Activated naive CD4-positive, alpha-beta T cell treated with anti-CD3 and anti-CD28 coated beads, Interleukin-2, amount 50 U/mL, for 72 hours (primary cell): ENCODE measurements at places on chromosomes 5 and 9. TPM values are rescaled to one million over a fixed set of nuclear protein-coding genes. Genes with fewer than 3 reads are reported as not detected.
A peak's percentile ranks its signal among the peaks of the same experiment; 100 is the strongest.

DNA sequence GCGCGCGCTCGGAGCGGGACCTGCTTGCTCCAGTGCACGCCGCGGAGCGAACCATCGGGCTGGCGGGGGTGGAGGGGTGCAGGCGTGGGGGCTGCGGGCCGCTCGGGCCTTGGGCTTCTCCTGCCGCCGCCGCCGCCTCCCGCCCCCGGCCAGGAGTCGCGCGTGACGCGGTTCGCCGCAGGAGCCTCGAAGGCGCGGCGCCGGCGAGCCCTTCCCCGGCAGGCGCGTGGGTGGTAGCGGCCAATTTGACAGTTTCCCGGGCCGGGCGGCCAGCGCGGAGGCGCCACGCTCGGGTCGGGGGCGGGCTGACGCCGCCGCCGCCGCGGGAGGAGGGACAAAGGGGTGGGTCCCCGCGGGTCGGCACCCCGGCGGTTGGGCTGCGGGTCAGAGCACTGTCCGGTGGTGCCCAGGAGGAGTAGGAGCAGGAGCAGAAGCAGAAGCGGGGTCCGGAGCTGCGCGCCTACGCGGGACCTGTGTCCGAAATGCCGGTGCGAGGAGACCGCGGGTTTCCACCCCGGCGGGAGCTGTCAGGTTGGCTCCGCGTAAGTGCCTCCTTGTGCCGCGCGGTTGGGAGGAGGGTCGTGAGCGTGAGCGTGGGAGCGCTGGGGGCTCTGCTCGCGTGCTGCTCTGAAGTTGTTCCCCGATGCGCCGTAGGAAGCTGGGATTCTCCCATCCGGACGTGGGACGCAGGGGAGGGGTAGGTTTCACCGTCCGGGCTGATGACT, at the start of gene TJP2:
Gene TJP2 (plus strand): TSS at position 387 of the 725 bp plus-strand sequence. CDS start 96 bp downstream, at position 483.
- DNase-seq: peak; percentile 56

GRCh38 chr5:152995214-152995725, 495.2 kb upstream of the GRIA1 start:
- no peak for DNase-seq

The FLT4 gene
- 0.98 TPM for total RNA-seq

The NDUFS4 gene
- 60.6 TPM for total RNA-seq

- peak; percentile 82 for DNase-seq
These were observed at the start of gene LPCAT1 for GRCh38 chr5:1523793-1524480. TSS of gene LPCAT1 (minus strand) at chr5:1523960. CDS start at chr5:1523844, 116 bp downstream.

GRCh38 chr5:91025449-91025848, 357.7 kb downstream of the ARRDC3 start:
- no peak for DNase-seq

GRCh38 chr9:134937164-134937555, 19.4 kb upstream of the FCN1 start:
- no peak for DNase-seq

DNA sequence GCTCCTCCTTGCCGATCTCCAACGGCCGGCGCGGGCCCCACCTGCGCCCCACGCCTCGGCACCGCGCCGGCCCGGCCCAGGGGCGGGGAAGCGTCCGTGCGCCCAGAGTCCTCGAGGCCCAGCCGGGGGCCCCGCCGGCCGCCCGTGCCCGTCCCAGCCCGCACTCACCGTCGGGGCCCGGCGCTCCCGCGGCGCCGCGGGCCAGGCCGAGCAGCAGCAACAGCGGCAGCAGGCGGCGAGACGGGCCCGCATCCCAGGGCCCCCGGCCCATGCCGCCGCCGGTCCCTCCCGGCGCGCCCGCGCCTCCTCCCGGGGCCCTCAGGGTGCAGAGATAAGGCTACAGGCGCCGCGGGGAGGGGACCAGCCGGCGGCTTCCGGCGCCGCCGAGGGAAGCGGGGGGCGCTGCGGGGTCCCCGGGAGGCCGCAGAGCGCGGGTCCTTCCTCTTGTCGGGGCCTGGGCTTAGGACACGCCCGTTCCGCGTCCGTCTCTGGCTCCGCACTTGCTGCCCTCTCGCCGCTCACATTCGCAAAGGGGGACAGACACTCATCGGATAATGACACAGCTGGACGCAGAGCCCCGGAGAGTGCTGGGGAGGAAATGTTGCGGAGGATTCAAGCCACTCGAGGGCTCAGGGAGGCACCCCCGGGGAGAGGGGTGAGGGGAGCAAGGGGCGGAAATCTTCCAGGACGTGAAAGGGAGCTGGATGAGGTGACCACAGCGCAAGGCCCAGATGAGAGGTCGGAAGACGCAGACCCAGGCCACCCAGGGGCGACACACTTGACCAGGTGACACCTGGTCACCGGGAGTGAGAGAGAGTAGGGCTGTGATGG, at the start of gene SUSD1:
Gene SUSD1 (minus strand): TSS at position 333 of the 831 bp plus-strand sequence. CDS start 62 bp downstream, at position 271.
- no peak for DNase-seq

The SARDH gene
- total RNA-seq: 7.5 TPM

DNA sequence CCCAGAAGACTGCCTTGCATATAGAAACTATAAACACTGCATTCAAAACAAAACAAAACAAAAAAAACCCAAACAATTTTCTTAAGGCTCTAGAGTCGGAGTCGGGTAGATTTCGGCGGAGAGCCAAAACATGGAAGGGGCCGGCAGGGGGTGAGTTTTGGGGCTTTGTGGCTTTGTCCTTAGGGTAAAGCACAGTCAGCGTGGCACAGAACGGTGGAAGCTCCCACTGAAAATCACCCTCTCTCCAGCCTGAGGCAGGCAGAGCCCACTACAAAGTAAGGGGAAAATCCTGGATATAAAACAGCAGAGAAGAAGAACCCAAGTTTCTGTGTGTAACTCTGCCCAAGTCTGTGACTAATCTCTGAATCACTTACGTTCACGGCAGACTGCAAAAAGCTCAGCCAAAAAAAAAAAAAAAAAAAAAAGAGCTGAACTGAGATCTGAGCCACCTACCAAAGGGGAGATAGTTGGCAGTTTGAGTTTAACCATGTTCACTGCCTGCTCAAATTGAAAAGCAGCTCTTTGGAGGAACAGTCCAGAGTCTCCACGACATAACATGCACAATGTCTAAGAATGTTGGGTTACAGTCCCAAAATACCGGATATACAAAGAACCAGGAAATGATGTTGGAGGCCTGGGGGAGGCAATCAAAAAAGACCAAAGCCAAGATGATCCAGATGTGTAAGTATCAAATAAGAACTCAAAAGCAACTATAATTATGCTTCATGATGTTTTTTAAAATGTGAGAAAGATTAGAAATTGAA, 26.6 kb upstream of the OR2K2 start:
- DNase-seq: no peak

The PRELID2 gene
- 10.7 TPM for total RNA-seq

DNA sequence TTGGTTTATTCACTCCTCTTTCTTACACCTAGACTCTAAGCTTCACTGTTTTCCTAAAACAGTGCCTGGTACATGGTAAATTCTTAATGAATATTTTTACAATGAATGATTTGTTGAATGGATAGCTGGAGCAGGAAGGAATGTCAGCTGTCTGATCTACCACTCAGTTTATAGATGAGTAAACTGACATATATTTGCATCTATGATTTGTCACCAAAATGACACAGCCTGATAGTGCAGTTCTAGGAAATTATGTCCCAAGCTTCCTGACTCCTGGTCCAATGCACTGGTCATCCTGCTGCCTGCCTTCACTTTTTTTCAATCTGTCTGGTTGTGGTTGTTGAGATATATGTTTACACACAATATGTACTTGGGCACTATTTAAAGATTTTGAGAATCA, 651.7 kb upstream of the WWC1 start:
- DNase-seq: no peak

The PTPRD gene
- total RNA-seq: not detected

DNA sequence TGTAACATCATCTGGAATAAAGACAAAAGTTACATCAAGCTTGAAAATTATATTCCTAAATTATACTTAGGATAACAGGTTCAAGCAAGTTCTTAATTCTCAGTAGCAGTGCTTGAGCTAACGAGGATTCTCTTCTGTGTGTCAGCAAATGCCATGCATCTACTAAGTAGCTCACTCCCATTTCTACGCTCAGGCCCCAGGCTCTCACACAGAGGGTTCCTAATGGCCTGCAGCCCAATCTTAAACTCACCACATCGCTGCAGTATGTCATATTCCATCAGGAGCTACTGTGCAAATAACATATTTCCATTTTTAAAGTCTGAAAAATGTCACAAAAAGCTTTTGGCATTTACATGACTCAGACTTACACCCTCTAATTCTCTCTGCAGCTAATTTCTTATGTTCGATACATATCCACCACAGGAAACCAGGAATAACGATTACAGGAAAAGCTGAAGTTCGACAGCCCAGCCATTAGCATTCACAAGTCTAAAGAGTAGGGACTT, 474.8 kb downstream of the EFNA5 start:
- DNase-seq: no peak

The IL5 gene
- not detected for total RNA-seq

The MAP1B gene
- total RNA-seq: 0.10 TPM

- no peak for DNase-seq
These were observed 79.7 kb downstream of the MED27 start for GRCh38 chr9:131999692-132000551.

GRCh38 chr5:132445930-132446329, 44.6 kb downstream of the IRF1 start:
- DNase-seq: no peak

DNA sequence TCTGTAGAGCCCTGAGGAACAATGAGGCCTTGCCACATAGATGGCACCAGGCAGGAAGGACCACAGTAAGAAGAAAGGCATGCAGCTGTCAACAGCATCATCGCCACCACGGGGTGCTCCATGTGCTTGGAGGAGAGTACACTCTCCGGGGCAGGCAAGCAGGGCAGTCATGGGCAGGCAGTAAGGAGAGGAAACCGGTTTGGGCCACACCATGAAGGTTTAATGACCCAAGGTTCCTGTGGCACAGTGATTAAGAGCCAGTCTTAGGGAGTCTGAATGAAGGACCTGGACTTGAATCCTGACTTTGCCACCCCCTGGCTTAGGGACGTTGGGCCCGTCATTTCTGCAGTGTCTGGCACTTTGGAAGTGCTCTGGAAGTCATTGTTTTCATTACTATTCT, 80.6 kb upstream of the ZBTB43 start:
- DNase-seq: no peak

DNA sequence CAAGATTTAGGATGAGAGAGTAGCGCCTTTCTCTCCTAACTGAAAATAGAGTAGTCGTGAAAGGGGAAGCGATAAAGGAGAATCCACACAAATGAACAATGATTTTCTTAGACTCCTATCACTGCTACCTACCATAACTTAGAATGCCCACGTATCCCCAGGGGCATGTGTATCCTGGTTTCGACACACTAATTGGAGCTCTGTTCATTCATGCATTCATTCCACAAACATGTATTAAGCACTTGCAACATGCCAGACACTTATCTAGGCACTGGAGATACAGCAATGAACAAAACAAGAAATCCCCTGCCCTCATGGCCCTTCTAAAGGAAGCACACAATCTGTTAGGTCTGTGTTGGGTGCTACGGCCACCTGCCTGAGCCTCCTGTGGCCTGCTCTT, 40.0 kb downstream of the ARL15 start:
- DNase-seq: no peak

The AGXT2 gene
- not detected for total RNA-seq

The PCA3 gene
- total RNA-seq: not detected

The LIX1 gene
- total RNA-seq: not detected

- no peak for DNase-seq
These were observed 18.2 kb downstream of the RIOK2 start for GRCh38 chr5:97164846-97165245.

DNA sequence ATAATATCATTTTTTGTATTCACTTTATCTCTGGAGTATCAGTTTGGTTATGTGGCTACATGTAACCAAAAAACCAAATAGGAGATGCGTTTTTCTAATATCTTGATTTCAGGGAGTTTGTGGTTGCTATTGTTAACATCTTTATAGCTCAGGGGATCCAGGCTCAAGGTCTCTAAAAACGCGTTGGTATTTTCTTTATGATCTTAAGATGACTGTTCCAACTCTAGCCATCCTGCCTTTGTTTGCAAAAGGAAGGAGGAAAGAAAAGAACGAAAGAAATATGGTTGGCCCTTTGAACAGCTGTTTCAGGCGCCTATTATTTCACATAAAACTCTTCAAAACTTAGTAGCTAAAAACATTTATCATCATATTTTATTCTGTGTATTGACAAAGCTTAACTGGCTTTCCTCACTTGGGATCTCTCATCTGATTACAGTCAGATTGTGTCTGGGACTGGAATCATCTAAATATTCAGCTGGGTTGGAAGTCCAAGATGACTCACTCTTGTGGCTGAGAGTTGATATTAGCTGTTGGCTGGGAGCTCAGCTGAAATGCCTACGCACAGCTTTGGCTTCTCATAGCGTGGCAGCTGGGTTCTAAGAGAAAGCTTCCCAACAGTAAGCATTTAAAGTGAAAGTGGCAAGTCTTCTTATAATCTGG, 60.1 kb downstream of the FAM174A start:
- DNase-seq: no peak

The TDRD7 gene
- 12.2 TPM for total RNA-seq

- no peak for DNase-seq
These were observed 55.5 kb upstream of the ZNF366 start for GRCh38 chr5:72562717-72563116.

GRCh38 chr9:19101203-19101602, 1.5 kb downstream of the HAUS6 start:
- no peak for DNase-seq

- DNase-seq: no peak
These were observed 260.4 kb downstream of the DEPDC1B start for GRCh38 chr5:60439552-60439951.

- DNase-seq: peak; percentile 51
These were observed at the start of gene KIF12 for GRCh38 chr9:114098936-114099668. TSS of gene KIF12 (minus strand) at chr9:114099292. CDS start at chr9:114099276, 16 bp downstream.

DNA sequence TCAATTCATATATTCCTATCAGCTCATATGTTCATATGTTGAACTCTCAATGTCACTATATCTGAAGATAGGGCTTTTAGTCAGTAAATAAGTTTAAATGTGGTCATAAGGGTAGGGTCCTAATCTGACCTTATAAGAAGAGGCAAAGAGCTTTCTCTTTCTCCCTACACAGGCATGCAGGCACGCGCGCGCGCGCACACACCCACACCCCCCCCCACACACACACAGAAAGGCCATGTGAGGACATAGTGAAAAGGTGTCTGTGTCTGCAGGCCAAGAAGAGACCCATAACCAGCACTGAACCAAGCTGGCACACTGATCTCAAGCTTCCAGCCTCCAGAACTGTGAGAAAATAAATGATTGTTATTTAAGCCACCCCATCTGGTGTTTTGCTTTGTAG, 76.0 kb downstream of the PDE4D start:
- no peak for DNase-seq

DNA sequence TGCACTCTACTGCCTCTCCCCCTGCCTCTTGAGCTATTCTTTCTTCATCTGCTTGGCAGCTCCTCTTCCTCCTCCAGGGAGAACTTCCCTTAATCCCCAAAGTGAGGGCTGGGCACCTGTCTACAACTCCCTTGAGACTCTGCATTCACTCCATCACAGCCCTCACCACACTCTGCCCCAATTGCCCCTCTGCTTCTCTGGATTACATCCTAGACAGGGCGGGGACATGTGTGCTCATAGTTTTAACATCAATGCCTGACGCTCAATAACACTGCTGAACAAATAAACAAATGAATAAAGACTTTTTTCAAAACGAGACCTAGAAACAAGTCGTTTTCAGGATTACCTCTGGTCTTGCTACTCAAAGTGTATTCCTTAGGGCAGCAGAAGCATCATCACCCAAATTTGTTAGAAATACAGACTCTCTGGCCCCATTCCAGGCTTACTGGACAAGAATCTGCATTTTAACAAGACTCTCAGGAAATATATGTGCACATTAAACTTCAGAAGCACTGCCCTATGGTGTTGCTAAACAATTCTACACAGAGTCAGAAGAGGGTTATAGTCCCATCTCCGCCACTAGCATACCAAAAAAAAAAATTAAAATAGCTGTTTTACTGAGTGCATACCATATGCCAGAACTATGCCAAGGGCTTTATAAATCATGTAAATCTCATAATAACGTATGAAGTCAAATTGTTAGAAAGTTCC, 115.6 kb downstream of the CDK5RAP2 start:
- DNase-seq: no peak
